ENCODE measurements at places on chromosomes 7 and 10.

- DNase-seq, result peak; percentile 46
Observed at GRCh38 chr7:117212969-117213877, 109.6 kb downstream of the WNT2 start.

- no peak for DNase-seq
Observed at GRCh38 chr7:94330269-94331020, 64.2 kb upstream of the COL1A2 start.

DNA sequence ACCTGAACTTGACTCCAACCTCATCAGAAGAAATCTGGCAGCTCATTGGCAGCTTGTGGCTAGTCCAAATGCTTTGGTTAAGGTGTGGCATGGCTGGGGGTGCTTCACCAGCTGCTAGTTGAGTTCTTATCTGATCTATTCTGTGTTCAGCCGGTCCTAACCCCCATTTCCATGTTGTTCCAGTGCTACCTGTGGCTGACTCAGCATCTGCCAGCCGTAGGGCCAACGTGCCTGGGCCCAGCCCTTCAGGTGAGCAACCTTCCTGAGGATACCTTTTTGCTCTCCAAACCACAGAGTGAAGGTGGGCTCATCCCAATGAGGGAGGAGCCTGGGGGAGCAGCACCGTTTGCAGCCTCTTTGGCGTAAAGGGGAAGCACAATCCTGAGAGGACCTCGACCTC, 46.8 kb upstream of the C10orf120 start:
- no peak for DNase-seq

DNA sequence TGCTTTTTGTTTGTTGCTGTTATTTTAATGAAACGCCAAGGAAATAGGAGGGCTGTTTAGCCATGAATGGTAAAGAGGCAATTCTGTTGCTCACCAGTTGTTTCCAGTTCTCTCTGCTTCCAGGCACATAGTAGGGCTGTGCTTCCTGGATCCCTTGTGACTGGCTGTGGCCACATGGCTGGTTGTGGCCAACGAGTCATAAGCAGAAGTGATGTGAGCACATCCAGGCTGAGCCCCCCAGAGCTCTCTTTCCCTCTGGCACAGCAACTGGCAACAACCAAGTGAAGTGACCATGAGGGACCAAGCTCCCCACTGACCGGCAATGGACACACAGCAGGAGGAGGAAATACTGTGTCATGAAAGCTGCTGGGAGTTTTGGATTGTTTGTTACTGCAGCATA, 10.3 kb downstream of the GRID1 start:
- DNase-seq, result no peak

DNA sequence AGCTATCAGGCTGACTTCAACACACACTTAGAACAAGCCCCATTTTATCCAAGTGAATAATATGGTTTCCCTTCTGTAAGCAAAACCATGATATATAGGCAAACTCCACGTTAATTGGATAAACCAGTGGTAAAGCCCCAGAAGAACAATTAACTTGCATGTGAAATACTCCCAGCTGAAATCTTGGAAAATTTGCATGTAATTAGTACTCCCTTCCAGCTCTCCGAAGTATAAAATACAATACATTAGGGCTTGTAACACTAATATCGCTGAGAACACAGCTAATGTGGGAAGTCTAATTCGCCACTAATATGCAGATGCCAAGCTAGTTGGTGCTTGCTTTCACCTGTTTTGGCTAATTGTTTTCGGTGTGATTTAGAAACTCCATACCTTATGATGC, 859.0 kb upstream of the AUTS2 start:
- DNase-seq, result no peak

- DNase-seq, result no peak
Observed at GRCh38 chr7:130154501-130155317, 50.5 kb downstream of the TMEM209 start.

- no peak for DNase-seq
Observed at GRCh38 chr7:125375942-125376341, 446.3 kb upstream of the POT1 start.

DNA sequence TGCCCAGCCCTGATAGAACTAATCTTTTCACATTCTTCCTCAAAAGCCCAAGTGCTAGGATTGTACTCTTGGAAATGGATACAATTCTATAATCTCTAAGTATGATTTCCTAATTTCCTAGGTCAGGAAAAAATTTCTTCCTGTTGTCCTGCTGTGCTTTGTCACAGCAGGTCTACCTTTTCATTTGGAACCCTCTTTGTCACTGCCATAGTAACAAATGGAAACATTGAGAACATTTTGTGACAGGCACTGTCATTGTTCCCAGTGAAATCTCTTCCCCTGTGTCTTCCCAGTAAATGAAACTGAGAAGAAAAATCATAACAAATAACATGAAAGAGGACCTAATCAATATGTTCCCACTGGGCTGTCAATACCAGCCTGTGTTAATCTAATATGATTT, 150.9 kb upstream of the KAT6B start:
- no peak for DNase-seq

- DNase-seq, result no peak
Observed at GRCh38 chr10:97765201-97765600, 6.6 kb downstream of the SFRP5 start.

GRCh38 chr10:47115322-47115721, 184.7 kb upstream of the GDF10 start:
- no peak for DNase-seq

- DNase-seq, result no peak
Observed at GRCh38 chr10:88395677-88396076, 187.4 kb downstream of the RNLS start.

DNA sequence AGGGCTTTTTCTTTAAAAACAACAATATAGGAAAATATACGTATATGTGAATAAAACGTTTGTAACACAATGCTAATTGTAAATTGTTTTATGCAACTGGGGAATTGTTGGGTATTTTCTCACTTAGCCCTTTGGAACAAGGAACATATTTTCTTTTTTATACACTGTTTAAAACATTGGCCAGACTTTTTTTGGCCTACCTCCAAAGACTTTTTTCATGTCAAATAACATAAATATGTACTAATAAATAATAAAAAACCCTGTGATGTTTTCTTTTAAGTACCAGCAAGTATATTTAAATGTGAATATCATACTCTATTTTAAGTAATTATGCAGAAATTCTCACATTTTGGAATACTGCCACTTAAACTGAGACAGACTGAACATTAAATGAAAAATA, 15.7 kb downstream of the TMEM106B start:
- DNase-seq, result no peak

GRCh38 chr7:29113384-29114102, 32.8 kb downstream of the CPVL start:
- no peak for DNase-seq

- DNase-seq, result no peak
Observed at GRCh38 chr10:124300224-124300623, 118.5 kb downstream of the OAT start.

DNA sequence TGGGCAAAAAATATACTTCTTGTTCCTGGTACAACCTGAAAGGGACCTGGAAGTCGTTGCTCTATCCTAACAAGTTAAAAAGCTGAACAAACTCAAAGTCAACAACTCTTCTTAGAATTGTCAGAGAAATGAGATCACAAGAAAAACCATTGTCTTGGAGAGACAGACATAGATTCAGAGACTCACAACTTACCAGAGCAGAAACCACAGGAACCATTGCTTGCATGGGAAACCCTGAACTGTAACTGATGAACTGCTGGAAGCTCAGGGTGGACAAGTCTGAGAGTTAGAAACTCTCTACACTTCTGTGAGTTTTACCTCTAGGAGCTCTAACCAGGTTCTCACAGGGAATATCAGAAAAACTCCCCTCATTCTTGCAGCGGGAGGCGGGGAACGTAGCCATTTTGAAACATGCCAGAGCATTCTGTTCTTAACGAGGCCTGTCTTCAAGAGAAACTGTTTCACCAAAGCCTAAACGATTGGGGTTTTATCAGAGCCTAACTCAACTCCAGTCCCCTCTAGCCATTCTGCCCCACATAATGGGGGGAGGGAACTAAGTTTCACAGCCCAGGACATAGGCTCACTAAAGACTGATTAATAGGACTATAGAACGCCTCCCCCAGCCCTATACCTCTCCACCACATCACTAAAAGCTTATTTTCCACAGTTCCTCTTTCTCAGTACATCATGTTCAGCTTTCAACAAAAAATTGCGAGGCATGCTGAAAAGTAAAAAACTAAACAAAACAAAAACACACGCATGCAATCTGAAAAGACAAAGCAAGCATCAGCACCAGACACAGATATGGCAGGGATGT, 12.0 kb upstream of the GSDME start:
- no peak for DNase-seq

GRCh38 chr7:88306590-88307048, at the start of gene STEAP4:
Gene STEAP4 (minus strand): TSS chr7:88306894. CDS start chr7:88284269, 22,625 bp downstream.
- DNase-seq, result peak; percentile 6

DNA sequence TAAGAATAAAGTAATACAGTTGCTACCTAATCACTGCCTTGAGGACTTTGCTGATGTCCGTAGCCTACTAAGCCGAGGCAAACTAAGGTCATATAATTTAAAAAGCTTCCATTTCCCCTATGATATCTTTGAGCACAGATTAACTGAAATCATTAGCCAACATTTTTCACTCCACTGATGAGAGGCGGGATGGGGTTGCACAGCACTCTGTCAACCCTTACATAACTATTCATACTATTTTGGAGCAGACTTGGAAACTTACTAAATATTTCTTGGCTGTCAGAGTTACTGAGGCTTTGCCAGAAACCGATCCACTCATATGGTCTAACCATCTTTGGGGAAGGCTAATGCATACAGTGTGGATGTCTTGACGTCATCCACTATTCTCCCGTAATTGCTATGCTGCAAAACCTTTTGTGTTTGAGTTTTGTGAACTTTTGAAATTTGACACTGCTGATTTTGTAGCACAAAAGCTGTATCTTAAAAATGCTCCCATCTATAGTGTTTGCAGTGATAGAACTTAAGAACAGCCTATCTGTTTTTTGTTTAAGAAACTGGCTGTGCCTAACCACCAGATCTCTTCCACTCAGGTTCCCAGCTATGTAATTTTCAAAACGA, 248.7 kb downstream of the TSPAN12 start:
- no peak for DNase-seq

DNA sequence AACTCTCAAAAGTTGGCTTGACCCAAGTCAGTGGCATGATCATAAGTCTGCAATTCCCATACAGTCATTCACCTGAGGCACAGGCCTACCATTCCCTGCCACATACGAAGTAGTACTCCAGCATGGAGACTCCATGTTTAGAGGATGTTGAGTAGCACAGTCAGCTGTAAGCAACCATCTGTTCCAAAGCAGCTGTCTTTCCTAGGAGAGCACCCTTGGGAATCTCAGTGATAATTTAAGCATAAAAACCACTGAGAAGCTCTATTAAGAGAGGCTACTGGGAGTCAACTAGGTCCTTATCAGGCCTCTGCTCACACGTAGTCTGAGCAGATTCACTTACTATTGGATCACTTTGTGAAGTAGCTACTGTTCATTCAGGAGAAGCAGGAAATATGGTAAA, 61.6 kb upstream of the UNC5B start:
- no peak for DNase-seq

DNA sequence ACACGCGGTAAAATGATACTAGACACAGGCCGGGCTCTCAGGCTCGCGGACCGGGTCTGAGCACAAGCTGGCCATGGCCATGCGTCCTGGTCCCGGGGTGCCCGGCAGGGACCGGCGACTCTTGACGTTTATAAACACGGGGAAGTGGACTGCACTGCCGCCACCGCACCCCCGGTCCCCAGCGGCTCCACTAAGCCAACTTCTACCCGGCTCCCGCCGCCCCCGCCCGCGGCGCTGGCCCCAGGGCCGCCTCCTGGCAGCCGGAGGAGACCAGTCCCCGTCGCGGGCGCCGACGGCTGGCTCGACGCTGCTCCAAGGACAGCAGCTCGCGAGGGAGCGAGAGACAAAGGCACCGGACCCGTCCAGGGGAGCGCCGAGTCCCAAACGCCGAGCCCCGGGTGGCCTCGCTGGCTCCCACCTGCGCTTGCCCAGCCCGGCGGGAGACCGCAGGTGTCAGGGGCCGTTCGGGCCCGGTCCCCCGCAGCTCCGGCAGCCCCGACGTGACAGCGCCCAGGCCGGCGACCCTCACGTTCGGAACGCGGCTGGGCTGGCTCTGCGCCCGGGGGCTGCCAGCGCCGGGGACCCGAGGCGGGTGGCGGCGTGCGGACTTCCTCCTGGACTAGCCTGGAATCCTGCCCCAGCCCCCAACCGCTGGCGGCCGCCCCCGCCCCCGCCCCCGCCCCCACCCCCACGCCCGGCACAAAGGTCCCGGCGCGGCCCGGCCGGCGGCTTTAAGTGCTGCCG, 517 bp downstream of the ITGB1 start:
- no peak for DNase-seq

GRCh38 chr7:41855798-41856197, 152.9 kb upstream of the INHBA start:
- DNase-seq, result no peak

GRCh38 chr7:103718482-103719061, 270.9 kb downstream of the RELN start:
- DNase-seq, result no peak

DNA sequence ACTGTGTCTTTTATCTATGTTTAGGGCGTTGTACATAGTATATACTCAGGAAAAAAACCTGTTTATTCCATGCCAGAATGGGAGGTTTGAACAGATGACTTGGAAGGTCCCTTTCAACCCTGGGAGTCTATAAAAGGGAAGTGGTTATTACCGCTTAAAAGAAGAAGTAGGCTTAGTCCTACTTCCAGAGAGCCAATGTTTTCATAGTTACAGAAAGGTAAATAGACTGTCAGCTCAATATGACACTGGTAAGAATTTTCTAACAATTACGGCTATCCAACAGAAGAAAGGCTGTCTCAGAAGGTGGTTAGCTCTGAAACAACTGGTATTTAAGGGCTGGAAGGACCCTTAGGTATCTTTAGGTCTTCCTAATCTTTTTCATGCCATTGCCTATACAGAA, 1.1 kb upstream of the TFAM start:
- no peak for DNase-seq

DNA sequence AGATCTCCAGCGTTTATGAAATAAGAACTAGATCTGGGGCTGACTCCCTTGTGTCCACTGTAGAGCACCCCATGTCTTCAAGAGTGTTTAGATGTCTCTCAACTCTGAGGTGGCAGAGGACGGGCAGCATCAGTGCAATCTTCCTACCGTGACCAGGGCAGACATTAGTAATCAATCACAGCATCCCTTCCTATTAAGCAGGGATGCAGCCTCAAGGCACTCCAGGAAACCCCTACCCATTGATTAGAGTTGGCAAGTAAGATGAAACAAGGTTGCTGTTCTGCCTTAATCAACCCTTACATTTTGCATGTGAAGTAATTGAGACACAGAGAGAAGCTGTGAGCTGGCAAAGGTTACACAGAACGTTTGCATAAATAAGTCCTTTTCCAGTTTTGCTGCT, 283.7 kb upstream of the ZMIZ1 start:
- no peak for DNase-seq

- peak; percentile 52 for DNase-seq
Observed at GRCh38 chr10:35127289-35127891, 744 bp downstream of the CREM start.

- DNase-seq, result no peak
Observed at GRCh38 chr10:111347386-111348013, 270.7 kb downstream of the ADRA2A start.
